Stimulated activated CD4-positive, alpha-beta T cell treated with anti-CD3 and anti-CD28 coated beads, Interleukin-4, amount 100 ng/mL, for 24 hours (primary cell): ENCODE measurements at places on chromosomes 4 and X.

GRCh38 chrX:2712890-2713840, 22.1 kb downstream of the CD99 start:
- DNase-seq: no peak

- no peak for DNase-seq
Measured at GRCh38 chr4:97074531-97074930, 1068.7 kb downstream of the STPG2 start.

DNA sequence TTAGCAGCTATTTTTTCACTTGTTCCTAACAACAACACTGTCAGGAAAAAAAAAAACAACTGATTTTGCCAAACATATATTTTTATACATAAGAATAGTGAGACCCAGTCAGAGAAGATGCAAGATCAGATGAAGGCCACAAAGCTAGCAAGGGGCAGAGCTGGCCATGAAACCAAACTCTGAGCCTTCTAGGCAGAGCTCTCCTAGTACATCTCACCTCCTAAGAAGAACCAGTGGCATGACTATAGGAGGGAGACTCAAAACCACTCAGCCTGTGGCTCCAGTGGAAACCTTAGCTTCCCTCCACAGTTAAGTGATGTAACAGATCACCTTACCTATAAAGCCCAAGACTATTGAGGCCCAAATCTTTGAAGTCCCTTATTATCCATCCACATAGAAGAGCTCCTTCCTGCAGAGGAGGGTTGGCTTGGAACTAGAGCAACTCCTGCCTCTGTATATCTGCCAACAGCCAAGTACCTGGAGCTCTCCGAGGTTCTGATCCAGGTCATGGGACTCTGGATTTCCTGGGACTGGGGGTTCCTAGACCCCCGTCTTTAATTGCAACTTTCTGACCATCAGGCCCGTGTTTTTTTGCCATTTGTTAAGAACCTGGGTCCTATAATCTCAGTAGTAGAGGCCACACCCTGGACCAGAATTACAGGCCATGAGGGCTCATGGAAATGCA, 136.5 kb downstream of the SH3KBP1 start:
- no peak for DNase-seq

- DNase-seq: no peak
Measured at GRCh38 chrX:925652-926061, 286.8 kb downstream of the CRLF2 start.

- DNase-seq: no peak
Measured at GRCh38 chr4:118974758-118975157, 86.1 kb downstream of the SYNPO2 start.

GRCh38 chrX:17738737-17739535, 1.6 kb downstream of the SCML1 start:
- DNase-seq: no peak

DNA sequence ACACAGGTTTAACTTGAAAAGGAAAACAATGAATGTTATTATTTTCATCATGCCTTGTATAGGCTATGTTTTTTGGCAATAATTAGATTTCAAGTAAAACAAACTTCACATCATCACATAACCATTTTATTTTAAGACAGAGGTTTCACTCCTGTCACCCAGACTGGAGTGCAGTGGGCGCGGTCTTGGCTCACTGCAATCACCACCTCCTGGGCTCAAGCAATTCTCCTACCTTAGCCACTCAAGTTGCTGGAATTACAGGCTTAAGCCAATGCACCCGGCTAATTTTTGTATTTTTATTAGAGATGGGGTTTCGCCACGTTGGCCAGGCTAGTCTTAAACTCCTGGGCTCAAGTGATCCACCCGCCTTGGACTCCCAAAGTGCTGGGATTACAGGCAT, 658.6 kb upstream of the ATOH1 start:
- no peak for DNase-seq

- no peak for DNase-seq
Measured at GRCh38 chr4:82614838-82615449, 53.2 kb upstream of the TMEM150C start.

DNA sequence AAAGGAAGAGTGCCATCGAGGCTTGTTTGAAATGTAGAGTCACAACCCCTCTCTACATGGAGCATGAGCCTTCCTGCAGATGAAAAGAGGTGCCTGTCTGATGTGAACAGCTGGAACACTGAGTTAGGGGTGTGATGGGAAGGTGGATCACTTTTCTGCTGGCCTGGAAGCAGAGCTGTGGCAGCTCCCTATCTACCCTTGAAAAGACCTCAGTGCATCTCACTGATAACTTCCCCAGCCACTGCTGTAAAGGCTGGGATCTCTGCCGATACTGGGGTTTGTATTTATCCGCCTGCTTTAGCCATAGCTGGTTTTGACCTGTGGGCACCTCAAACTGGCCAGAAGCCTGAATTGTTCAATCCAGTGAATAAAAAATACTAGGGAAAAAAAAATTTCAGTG, 46.8 kb downstream of the HPGD start:
- no peak for DNase-seq

DNA sequence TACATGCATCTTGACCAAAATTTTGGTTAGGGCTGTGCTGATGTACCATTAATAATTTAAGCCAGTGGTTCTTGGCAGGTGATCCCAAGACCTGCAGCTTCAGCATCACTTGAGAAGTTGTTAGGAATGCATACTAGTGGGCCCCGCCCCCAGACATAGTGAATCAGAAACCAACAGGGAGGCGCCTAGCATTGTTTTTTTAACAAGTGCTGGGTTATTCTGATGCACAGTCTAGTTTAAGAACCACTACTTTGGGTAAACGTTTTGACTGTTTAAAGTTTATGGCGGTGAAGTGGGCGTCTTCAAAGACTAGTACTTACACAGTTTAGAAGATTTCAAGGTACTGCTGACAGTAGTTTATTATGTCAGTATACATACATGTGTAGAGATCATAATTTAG, 23.6 kb downstream of the FAM199X start:
- DNase-seq: no peak

- no peak for DNase-seq
Measured at GRCh38 chr4:8189551-8190466, 9.3 kb upstream of the SH3TC1 start.

- no peak for DNase-seq
Measured at GRCh38 chr4:53361451-53361850, 4.4 kb downstream of the SCFD2 start.

DNA sequence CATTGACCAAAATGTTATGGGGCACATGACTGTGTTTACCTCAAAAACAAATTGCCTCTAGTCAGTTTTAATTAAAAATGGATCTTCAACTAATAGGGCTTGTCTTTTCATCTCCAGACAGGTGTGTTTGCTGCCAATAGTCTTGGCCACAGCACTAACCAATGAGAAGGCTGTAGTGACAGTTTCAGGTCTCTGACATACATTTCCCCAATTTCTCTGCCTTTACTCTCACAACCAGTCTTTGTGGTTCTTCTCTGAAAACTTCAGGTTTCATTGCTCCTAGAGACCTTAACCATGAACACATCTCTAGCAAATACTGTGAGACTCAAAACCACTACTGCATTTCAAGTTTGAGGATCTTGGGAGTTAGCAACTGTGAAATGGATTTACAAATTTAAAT, 3.5 kb upstream of the EDNRA start:
- no peak for DNase-seq

DNA sequence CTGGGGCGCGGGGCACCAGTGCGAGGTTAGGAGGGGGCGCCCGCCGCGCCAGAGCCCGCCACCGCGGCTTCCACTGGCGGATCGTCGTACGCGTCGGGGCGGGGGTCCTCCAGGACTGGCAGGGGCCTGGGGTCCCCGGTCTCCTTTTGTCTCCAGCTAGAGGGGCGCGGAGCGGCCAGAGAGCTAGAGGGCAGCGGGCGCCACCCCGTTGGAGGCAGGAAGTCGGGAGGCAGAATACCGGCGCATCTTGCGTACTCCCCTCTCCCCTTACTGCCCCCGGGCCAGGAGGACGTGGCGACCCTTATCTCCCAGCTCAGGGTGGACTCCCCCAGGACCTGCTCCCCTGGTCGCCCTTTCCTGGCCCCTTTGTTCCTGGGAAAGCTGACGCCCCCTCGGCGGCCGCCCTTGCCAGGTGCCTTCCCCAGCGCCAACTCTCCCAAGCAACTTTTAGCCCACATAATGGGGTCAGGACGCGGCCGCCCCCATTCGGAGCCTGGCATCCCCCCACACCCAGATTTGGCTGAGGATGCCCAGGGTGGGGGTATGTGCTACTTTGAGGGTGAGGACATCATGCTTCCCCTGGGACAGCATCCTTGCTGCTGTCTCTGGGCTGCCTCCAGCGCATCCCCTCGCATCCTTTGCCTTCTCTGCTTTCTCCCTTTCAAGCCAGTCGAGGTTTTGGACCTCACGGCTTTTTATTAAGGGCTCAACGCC, 933 bp downstream of the CNKSR2 start:
- no peak for DNase-seq

GRCh38 chr4:139279760-139280620, at the start of gene MGARP:
Gene MGARP (minus strand): TSS chr4:139280225. CDS start chr4:139280158, 67 bp downstream.
- DNase-seq: peak; percentile 10

DNA sequence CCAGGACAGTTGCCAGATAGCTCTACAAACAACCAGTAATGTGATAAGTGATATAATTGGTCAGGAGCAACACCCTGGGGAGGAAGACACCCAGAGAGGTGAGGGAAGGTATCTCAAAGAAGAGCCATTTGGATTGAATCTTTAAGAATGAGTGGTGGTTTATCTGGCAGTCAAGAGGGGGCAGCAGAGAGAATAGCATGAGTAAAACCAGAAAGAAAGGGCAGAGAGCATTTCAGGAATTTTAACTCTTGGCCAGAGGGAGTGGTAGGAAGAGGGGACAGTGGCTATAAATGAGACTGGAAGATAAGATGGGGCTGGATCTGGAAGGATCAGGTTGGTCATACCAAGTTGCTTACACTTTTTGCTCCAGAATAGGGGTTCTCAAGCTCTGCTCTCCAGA, 5.9 kb upstream of the SEPTIN6 start:
- no peak for DNase-seq

GRCh38 chrX:24081661-24082154, 27.0 kb downstream of the EIF2S3 start:
- DNase-seq: peak; percentile 47

- peak; percentile 3 for DNase-seq
Measured at GRCh38 chrX:1390621-1391369, 1.1 kb downstream of the SLC25A6 start.

DNA sequence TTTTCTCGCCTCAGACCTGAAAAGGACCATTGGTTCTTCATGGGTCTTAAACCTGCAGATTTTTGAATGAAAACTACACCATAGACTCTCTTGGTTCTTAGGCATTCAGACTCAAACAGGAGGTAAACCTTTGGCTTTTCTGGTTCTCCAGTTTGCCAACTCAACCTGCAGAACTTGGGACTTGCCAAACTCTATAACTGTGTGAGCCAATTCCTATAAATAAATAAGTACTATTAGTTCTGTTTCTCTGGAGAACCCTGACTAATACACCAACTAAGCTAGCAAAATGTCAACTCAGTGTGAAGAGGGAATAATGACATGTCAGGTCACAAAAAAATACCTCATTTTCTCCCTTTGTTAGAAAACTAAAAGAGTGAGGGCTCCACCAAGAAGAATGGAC, 374.6 kb downstream of the RAB28 start:
- no peak for DNase-seq

GRCh38 chr4:183967266-183967665, 62.2 kb downstream of the STOX2 start:
- DNase-seq: no peak

- DNase-seq: no peak
Measured at GRCh38 chr4:113674251-113674650, 87.3 kb downstream of the CAMK2D start.

DNA sequence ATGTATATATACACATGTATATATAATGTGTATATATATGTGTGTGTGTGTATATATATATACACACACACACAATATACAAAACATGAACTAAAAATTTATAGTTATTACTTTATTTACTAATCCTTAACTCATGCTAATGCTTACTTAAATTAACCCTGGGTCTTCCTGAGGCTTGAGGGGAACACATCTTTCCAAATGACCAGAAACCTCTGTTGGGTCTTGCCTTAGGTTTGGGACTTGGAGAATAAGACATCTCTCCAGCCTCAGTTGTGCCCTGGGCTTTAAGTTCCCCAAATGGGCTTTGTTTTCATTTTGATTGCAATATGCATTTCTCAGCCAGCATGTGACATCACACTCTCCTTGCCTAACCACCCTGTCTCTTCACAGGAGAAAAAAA, 7.7 kb downstream of the GEMIN8 start:
- DNase-seq: no peak

DNA sequence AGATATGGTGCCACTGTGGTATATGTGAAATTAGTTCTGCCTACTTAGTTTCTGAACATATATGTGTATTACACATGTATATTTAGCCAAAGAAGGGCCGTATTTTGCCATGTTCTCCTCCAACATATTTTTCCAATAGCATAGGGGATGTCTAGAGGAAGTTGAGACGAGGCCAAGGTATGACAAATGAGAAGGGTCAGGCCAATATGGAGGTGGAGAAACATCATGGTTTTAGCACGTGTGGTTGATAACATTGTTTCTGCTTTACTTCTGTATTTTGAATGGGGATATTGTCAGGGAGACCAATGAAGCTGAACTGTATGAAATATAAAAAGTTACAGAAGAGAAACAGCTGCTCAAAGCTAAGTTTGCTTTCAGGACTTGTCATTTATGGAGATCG, 246.7 kb upstream of the TLL1 start:
- no peak for DNase-seq

- no peak for DNase-seq
Measured at GRCh38 chr4:113921089-113921794, 58.2 kb downstream of the ARSJ start.

DNA sequence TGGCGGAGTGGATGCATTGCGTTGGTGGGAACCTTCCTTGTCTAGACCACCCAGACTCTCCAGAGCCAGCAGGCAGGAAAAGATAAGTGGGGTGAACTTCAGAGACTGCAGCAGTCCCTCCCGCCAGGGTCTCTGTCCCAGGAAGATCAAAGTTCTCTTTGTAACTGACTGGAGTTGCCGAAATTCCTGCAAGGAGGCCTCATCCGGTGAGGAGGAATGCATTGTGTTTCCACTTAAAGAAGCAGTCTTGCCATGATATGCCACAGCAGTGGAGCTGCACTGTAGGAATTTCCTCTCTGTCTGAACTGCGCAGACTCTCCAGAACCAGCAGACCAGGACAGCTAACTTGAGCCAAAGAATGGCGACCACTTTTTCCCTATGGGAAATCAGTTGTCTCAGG, 1190.4 kb downstream of the TECRL start:
- DNase-seq: no peak

DNA sequence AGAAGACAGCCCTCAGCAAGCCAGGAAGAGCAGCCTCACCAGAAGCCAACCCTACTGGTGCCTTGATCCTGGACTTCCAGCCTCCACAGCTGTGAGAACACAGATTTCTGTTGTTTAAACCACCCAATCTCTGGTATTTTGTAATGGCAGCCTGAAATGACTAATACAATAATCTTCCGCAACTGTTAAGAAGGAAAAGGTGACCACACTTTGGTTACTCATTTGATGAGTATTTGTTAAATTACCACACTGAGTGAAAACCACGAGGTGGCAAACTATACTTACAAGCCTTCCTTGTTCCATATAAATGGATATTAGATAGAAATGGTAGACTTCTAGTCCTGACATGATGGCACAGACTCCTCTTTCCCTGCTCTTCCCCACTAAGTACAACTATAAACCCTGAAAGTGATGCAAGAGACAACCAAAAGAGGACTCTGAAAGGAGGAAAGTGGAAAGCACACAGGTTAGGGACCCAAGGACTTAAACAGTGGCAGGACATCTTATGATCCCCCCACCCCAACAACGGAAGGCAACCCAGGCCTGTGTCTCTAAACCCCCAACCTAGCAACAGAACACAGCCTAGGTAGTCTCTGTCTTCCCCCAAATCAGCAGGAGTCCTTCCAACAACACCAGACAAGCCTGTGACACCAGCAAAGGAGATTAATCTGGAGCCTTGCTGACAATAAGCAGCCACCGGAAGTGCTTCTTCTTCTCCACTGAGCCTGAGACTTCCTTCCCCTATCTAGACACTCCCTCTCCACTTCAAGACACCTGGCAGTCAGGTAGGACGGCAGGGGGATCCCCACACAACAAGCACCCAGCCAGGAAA, 12.3 kb downstream of the ZNF182 start:
- no peak for DNase-seq
